ENCODE measurements at places on chromosomes 16 and 17.

- DNase-seq, result no peak
These were observed 29.8 kb downstream of the TTYH2 start for GRCh38 chr17:74243013-74243755.

GRCh38 chr17:57995076-57995956, 7.3 kb upstream of the VEZF1 start:
- peak; percentile 19 for DNase-seq

DNA sequence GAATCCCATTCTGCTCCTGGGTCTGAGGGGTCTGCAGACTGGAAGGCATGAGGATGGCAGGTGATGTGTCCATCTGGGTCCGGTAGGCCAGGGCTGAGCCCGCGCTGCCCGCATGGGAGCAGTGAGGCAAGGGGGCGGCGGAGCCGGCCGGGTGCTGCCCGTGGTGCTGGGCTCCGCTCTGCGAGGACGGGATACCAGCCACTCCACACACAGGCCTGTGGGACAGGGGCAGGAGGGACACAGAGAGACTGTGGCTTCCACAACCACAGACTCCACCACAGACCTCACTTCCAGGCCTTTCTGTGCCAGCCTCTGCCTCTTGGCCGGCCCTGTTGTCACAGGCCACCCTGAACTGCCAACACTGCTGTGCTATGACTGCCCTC, 25.4 kb downstream of the MAP1LC3B start:
- DNase-seq, result no peak

GRCh38 chr17:80512233-80512632, 32.4 kb upstream of the RPTOR start:
- no peak for DNase-seq

GRCh38 chr16:19678804-19679203, 39.2 kb downstream of the KNOP1 start:
- no peak for DNase-seq

DNA sequence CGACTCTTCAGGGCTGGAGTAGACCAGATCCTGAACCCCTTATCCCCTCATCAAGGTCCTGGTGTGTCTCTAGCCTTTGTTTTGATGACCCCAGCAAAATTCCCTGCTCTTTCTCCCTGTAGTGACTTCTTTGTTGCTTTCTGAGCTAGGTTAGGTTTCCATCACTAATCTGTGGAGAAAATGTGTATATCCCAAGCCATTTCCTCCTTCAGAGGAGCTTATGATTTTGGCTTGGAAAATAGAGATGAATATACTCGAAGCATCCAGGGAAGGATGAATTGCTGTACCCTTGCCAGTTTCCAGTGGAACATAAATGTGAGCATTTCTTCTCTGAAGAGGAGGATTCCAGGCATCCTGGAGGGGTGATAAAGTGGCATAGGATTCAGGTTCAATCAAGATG, 55.8 kb downstream of the KSR1 start:
- DNase-seq, result no peak

GRCh38 chr16:20899477-20900298, 470 bp downstream of the DCUN1D3 start:
- no peak for DNase-seq

DNA sequence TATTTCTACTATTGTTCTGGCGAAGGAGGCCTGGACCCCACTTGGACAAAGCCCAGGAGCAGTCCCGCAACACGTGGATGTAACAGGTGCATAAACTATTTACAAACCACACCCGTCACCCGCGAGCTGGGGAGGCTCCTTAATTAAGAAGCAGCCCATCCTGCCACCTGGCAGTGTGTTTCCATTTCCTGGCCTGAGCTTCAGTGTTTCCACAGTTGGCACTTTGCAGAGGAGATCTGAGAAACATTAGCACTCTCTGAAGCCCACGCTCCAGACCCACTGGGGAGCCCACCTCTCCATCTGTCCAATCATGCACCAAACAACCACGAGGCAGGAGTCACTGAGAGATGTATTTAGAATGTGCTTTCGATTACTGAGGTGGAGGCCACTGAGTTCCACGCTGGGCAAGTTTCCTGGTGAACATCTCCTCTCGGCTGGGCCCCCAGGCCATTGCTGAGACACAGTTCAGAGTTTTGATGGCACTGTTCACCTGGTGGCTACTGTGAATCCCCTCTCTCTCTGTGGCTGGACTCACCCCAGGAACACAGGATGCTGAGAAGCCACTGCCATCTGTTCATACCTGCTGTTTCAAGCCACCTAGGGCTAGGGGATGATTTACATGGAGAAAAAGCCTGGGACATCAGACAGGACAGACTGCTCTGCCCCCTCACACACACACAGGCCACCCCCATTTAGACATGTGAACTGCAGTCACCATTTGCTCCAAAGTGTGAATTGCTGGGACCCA, 129.1 kb downstream of the AIPL1 start:
- DNase-seq, result no peak

DNA sequence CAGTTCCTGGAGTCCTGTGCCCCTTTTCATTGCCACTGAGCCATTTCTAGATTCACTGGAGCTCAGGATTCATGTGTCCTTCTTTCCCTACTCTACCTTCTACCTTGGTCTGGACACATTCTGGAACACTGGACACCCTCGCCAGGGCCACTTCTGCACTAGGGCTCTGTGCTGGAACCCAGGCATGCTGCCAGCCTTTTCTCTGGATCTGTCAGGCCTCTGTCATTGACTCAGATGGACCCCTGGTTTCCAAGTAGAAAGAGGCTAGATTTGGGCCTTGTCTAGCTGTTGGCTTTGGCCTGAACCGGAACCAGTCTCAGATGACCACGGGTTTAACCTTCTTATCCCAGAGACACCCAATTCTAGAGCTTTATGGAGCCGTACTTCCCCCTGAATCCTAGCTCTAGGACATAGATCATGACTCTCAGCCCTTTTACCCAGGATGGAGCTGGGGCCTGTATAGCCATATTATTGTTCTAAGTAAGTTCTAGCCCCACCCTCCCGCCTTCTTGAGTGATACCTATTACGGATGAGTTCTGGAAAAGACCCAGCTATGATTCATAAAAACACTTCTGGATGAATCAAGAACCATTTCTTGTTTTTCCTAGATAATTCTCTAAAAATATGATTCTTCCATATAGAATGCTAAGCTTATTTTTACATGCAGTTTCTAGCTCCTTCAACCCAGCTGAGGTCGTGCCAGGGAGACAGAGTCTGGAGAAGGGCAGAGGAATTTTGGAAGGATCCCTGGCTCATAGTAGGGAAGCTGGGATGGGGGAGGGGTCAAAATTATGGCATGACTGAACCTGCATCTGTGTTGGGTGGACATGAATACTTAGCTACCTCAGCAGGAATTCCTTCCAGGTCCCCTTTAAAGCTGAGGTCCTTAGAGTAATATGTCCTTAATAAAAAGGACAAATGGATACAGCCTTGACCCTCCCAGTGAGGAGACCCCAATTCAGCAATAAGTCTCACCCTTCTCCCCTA, 1.1 kb upstream of the CHRNB1 start:
- no peak for DNase-seq

DNA sequence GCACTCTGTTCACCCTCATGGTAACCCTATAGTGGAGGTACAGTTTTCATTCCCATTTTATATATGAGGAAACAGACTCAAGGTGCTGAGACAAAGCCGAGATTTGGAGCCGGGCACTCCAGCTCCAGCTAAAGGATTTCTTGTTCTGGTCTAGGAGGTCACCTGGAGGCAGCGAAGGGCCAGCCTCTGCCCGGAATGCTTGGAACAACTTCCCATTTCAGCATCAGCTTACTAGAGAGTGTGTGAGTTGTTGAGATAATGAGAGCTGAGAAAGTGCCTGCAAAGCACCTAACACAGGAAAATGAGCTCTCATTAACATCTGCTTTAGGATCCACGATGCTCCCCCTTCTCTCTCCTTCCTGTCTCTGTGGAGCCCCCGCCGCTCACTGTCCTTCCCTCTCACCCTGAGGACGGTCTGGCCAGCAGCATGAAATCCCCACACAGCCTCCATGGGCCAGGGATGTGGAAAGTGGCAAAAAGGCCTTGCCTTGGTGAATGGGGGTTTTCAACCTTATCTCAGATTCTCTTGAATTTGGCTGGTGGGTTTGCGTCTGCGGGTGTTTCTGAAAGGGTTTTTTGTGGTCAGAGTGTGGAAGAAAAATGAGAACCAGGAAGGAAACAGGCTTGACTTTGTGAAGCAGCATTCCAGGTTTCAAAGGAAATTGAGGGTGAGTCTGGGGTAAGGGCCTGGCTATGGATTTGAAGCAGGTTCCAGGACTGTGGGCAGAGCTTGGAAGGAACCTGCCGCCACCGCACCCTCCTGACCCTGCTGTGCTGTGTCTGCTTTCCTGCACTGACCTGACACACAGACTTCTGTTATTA, 178.7 kb downstream of the FOXL1 start:
- DNase-seq, result no peak

GRCh38 chr17:72165867-72166439, 45.1 kb downstream of the SOX9 start:
- no peak for DNase-seq

- DNase-seq, result no peak
These were observed 9.2 kb upstream of the ACSF3 start for GRCh38 chr16:89084411-89084810.

- no peak for DNase-seq
These were observed 2.4 kb upstream of the ZNF18 start for GRCh38 chr17:11999696-12000095.

DNA sequence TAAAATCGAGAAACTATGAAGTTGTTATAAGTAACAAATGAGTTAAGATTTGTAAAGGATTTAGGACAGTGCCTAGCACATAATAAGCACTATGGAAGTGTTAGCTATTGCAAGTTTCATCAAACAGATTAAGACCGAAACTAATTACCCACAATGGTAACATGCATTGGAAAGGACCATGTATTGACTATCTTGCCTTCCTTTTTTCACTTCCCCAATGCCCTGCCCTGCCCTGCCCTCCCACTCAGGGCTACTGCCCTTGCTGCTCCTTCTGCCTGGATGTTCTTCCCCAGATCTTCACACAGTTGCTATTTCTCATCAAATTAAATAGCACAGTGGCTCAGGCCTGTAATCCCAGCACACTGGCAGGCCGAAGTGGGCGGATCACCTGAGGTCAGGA, 202.1 kb upstream of the PSMD7 start:
- DNase-seq, result no peak

- DNase-seq, result no peak
These were observed 2227.7 kb downstream of the TP53TG3F start for GRCh38 chr16:35687071-35687470.

DNA sequence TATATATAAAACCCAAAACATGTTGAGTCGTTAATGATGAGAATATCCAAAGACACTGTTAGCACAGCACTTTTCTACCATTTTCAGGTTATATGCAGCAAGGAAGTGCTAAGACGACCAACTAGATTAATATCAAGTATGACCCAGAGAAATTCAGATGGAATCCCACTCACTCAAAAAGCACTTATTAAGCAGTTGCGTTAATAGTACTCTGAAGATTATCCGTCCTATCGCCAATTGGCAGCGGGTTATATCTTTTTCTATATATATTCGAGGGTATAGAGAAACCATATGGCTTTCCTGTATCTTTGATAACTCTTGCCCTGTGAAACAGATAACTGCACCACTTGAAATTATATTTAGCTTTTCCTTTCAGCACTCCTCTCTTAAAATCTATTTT, 1.1 kb downstream of the CRLF3 start:
- no peak for DNase-seq

DNA sequence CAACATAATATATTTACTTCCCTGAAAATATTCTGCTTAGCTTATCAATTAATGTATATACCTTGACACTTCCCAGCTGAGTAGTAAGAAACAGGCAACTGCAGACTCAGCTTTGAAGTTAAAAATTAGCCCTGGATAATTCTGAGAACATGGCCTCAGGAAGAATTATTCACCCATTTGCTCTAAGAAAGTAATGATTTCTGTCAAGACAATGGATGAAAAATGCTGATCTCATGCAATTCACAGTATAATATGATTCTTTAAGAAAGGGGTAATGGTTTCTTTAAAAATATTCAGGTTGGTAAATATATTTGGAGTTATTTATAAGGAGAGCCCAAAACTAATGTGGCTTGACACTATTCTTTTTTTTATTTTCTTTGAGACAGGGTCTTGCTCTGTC, 88.8 kb downstream of the CACNG1 start:
- no peak for DNase-seq

- DNase-seq, result no peak
These were observed 11.0 kb downstream of the EFTUD2 start for GRCh38 chr17:44887971-44888954.

GRCh38 chr17:19574956-19575355, 41.3 kb downstream of the SLC47A1 start:
- DNase-seq, result no peak

DNA sequence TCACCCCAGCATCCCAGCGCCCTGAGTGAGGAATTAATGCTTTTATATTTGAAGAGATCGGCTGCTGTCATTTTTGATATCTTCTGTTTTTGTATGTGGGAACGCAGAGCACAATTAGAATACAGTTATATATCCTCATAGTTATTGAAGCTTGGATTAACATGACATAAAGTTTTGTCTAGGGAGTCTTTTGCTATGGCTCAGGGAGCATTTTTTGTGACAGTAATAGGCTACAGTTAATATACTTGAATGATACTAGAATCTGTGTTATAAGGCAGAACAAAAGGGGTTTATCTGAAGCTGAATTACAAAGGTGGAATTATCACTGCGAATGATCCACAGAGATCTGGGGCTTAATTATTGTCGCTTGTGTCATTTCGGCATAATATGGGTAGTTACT, 239.4 kb downstream of the MSI2 start:
- no peak for DNase-seq

DNA sequence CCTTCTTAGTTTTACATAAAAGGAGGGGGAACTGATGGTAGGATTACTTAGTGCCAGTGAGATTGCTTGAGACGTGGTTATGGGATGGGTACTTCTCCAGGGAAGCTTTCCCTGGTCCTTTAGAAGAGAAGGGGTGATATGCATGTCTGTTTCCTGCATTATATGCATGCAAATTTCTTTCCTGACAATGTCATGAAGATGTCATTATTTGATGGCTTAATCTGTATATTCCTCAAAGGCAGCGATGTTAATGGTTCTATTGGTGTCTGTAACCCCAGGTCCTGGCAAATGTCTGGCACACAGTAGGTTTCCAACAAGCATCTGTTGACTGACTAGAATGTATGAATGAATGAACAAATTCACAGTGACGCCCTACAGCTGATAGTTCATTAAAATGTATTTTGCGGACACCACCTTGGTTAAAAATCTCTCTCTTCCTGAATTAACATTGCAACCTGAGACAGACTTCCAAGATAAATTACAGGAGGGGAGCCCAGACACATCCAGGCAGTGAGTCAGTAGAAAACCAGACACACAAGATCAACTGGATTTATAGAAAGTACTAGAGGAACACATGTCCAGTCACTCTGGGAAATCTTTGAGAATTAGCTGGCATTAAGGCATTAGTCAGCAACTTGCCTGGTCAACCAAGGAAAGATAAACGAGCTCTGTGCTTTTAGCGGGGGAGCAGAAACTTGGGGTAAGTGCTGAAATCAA, 293.4 kb downstream of the XYLT1 start:
- no peak for DNase-seq

GRCh38 chr17:28763137-28763799, 19.5 kb downstream of the TRAF4 start:
- no peak for DNase-seq

DNA sequence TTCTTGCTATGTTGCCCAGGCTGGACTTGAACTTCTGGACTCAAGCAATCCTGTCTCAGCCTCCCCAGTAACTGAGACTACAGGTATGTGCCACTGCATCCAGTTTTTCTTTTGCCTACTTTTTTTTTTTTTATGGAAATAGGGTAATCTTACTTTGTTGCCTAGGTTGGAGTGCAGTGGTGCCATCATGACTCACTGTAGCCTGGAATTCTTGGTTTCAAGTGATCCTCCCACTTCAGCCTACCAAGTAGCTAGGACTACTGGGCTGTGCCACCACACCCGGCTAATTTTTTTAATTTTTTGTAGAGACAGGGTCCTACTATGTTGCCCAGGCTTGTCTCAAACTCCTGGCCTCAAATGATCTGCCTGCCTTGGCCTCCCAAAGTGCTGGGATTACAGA, 10.0 kb downstream of the LRRC36 start:
- DNase-seq, result no peak

All from stimulated activated CD4-positive, alpha-beta T cell treated with anti-CD3 and anti-CD28 coated beads, Interleukin-15, amount 100 ng/mL, for 1 hour (primary cell).